BJ (cell line): ENCODE measurements at places on chromosomes 3 and 15.

DNA sequence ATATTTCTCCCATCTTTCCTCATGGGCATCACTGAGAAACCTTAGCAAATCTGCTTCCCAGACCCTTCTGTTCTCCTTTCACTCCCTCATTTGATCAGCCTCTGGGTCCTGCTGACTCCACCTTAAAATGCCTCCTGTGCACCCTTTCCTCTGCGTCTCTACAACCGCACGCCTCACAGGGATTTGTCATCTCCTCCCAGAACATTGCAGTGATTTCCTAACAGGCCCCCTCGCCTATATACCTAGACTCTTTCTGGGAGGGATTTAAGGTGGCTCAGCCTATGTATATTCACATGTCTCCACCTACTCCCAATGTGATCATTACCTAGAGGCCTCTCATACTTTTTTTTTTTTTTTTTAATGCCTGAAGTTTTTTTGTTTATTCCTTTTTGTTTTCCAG, 69.2 kb downstream of the LIPC start:
- DNase-seq, result no peak

DNA sequence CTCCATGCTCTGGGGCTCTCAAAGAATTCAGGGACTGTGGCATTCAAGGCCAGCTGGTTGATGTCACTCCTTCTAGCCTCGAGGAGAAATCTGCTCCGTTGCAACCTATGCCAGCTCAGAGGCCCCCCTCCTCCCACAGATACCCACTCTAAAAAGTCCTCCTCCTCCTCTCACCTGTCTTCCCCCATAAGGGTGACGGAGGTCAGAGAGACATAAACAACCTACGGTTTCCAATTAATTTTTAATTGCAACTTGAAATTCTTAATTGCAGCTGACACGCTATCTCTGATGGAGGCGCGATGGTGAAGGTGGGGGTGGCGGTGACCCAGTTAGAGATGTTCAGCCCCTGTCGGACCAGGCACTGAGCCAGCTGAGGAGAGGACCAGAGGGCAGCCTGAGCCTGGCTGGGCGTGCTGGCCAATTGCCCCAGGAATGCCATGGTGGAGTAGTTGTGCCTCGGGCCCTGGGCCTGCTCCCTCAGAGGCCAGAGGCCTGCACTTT, 43.2 kb upstream of the INSYN1 start:
- no peak for DNase-seq

GRCh38 chr15:58298879-58299850, 132.6 kb upstream of the LIPC start:
- DNase-seq, result no peak

DNA sequence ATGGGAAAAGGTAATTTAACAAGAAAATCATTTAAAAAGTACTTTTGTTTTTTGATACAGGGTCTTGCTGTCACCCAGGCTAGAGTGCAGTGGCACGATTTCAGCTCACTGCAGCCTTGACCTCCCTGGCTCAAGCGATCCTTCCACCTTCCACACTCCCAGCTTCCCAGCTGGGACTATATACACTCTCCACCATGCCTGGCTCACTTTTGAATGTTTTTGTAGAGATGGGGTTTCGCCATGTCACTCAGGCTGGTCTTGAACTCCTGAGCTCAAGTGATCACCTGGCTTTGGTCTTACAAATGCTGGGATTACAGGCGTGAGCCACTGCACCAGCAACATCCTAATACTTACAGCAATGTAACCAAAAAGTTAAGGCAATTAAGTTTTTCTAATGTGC, 3.5 kb upstream of the ZBTB11 start:
- DNase-seq, result no peak

DNA sequence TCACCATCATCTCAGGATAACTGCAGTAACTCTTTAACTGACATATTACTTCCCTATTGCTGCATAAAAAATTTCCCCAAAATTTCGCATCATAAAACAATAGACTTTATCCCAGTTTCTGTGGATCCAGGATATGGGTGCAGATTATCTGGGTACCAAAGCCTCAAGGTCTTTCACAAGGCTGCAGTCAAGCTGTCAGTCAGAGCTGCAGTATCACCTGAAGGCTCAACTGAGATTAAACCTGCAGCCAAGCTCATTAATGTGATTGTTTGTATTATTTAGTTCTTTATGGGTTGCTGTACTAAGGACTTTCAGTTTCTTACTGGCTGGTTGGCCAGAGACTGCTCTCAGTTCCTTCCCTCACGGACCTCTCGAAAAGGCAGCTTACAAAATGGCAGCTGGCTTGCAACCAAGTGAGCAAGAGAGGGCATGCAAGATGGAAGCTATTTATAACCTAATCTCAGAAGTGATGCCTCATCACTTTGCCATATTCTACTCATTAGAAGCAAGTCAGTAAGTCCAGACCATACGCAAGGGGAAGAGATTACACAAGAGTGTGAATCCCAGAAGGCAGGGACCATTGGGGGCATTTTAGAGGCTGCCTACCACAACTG, 54.9 kb downstream of the DCUN1D1 start:
- DNase-seq, result no peak

DNA sequence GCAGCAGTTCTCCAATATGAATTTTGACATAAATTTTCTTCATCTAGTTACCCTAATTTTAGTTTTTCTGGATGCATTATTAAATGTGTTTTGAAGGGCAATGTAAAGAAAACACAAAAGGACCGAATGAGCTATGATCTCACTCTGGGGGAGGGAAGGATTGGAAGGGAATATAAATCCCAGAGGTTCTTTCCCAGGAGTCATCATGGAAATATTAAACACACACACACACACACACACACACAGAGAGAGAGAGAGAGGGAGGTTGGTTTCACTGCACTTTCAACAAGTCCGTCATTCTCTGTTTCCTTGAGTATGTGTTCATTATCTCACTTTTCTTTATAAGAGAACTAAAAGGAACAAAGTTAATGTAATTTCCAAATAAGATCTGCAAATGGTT, 70.7 kb upstream of the DCBLD2 start:
- no peak for DNase-seq

- no peak for DNase-seq
These were observed 93.7 kb downstream of the ABI3BP start for GRCh38 chr3:100899440-100900091.

GRCh38 chr3:9248522-9249271, 749 bp downstream of the SRGAP3 start:
- DNase-seq, result no peak

DNA sequence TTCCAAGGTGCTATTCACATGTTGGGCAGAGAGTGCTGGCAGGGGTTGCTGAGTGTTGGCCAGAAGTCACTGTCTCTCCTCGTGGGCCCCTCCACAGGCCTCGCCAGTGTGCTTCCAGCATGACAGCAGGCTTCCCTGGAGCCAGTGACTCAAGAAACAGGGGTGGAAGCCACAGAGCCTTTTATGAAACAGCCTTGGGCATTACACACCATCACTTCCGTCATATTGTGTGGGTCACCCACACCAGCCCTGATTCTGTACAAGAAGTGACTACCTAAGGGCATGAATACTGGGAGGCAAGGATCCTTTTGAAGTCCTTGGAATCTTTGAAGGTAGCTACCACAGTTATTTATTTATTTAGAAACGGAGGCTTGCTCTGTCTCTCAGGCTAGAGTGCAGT, 177.6 kb upstream of the UBE3A start:
- no peak for DNase-seq

GRCh38 chr3:60504827-60505457, 746.3 kb downstream of the FHIT start:
- no peak for DNase-seq

DNA sequence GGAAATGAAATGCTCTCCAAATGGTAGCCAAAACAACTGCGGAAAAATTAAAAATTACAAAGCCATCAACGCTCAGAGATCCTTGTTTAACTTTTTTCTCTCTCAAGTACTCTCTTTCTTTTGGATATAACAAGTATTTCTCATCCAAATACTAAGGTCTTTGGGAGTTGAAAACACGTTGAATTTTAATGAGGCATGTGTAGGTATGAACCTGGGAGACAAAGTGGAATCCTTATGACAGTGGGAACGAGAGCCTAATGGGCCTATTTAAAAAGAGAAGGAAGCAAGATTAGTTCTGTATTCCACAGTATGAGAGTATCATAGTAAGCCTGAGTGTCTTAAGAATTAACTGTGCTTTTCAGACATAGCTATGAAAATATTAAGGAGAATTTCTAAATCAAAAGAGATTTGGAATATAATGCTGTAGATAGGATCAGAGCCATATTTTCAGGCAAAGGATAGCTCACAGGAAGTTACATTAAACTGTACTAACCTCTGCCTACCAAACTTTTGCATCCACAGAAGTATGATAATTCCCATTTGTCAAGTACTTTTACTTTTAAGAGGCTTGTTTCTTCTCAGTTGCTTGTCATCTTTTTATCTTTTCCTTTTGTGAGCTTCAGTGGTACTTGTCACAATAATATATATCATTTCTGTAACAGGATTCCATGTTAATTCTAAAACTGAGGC, 759 bp downstream of the CD96 start:
- DNase-seq, result no peak

DNA sequence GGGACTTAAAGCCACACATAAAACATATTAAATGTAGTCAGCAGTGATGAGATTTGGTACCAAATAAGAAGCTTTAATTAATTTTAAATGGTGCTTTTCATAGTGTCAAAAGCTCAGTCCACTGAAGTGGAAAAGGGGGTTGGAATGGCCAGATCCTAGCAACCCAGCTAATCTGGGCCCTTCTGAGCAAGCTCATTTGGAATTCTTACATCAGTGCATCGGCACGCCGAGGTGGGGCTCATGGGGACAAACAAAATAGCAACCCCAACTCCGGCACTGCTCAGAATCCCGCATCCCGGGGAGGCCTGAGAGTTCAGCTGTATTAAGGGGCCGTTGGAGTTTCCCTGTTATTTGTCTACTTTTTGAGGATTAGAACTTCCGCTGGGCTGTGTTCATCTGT, 526.4 kb downstream of the SOX2 start:
- DNase-seq, result no peak

GRCh38 chr3:136982520-136983138, 24.8 kb downstream of the IL20RB start:
- no peak for DNase-seq

DNA sequence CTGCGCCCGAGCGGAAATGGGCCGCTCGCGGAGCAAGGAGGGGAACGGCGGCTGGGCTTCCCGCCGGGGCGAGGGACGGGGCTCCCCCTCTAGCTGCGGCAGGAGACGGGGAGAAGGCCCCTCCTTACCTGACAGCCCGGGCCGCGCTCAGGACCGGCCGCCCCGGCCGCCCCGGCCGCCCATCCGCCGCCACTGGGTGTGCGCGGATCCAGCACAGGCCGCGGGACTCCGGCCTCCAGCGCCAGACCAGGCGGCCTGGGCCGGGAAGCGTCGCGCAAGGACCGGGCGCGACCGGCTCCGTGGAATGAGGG, 296 bp downstream of the TPRA1 start:
- no peak for DNase-seq

GRCh38 chr15:43985976-43986680, 159.3 kb downstream of the WDR76 start:
- DNase-seq, result no peak

DNA sequence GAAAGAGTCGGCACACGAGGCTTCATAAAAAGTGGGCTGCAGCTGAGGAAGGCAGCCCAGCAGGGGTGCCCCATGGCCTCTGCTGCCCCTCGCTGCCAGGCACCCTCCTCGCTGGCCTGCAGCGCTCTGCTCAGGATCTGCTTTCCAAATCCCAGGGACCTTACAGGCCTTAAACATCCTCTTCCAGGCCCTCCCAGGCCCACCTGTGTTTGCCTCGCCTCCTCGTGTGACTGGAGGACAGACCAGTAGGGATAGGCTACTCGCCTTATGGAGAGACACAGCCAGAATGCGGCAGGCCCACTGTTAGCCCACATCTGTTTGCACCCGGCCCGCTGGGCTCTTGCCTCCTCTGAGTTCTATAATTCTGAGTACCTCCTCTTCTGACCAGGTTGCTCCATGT, 124.5 kb upstream of the PLXNA1 start:
- no peak for DNase-seq

DNA sequence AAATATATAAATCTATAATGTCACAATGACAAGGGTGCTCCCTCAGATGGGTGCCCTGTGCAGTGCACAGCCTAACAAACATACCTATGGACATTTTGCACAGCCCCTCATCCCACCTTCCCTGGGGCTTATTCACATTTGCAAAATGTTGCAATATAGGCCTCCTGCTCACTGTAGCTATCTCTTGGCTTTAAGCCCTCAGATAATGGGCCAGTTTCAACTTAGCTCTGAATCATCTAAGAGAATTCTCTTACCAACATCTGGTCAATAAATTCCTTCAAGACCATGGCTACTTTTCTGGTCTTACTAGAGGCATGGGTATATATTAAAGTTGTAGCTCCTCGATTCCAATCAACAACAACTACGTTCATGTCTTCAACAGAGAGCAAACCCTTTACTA, 17.9 kb downstream of the LIPH start:
- DNase-seq, result no peak

DNA sequence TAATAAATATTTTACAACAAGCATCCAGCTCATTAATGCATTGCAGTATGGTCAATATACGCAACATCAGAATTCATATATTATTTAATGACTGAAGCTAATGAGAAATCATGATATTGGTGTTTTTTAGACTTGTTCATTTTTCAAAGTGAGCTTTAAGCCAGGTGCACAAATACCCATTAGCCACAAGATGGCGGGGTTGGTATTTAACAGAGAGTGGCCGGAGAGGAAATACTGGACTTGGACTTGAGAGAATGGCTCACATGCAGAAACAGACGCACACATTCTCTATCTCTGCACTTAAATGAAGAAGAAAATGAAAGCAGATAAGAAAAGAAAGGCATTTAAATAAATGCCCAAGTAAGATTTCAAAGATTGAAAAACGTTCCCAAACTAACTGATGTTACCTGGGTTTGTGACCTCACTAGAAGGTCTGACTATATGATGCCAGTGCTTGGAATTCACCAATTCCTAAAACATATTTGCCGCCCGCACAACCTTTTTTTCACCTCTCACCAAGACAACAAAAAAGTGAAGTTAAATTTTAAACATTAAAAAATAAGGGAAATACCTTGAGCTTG, 21.2 kb upstream of the CRBN start:
- no peak for DNase-seq

DNA sequence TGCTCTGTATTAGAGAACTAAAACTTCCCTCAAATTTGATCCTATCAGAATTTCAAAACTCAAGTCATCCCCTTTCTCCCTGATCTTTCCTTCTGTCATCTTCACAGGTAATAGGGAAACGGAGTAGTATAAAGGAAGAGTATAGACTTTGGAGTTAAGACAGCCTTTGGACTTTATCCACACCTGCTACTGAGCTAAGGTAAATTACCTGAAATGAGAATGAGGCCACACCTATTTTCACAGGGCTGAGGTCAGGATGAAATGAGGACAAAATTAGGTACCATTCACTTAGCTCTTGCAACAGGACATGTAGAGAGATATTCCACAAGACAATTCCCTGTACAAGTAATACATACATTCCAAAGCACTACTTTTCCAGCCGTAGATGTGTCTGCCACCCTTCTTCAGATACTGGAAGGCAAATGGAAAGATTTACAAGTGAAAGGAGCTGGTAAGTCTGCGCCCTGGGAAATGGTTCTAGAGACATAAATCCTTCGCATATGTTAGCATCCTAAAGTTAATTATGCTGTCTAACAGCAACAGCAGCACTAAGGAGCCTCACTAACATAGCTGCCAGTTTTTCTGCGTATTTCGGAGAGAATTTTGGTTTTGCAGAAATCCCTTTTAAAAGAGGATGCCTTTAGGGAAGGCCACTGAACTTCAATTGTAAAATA, 461.8 kb downstream of the SHQ1 start:
- DNase-seq, result no peak

GRCh38 chr3:56180433-56180832, 287.8 kb downstream of the ERC2 start:
- DNase-seq, result no peak

GRCh38 chr15:76932135-76932966, 802 bp downstream of the RCN2 start:
- DNase-seq, result no peak

- DNase-seq, result no peak
These were observed 1207.6 kb downstream of the OTOL1 start for GRCh38 chr3:162704238-162704637.
